Kidney epithelial cell (primary cell): ENCODE measurements at places on chromosomes 3 and 15. TPM values are rescaled to one million over a fixed set of nuclear protein-coding genes. Genes with fewer than 3 reads are reported as not detected.

- no peak for DNase-seq
Observed at GRCh38 chr15:81115054-81115939, 18.8 kb upstream of the CFAP161 start.

Gene ARPP21
- 0.14 and 0.71 TPM in 2 replicates for total RNA-seq

DNA sequence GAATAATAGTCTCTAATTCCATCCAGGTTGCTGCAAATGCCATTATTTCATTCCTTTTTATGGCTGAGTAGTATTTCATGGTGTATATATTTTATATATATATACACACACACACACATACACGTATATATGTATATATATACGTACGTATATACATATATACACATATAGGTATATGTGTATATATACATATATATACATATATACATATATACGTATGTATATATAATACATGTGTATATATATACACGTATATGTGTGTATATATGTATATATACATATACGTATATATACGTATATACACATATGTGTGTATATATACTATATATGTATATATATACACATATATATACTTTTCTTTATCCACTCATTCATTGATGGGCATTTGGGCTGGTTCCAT, 13.7 kb upstream of the STRIT1 start:
- DNase-seq: no peak

Gene ZBED2
- 1.0 TPM in 1 of 2 replicates, not detected in the other for total RNA-seq

DNA sequence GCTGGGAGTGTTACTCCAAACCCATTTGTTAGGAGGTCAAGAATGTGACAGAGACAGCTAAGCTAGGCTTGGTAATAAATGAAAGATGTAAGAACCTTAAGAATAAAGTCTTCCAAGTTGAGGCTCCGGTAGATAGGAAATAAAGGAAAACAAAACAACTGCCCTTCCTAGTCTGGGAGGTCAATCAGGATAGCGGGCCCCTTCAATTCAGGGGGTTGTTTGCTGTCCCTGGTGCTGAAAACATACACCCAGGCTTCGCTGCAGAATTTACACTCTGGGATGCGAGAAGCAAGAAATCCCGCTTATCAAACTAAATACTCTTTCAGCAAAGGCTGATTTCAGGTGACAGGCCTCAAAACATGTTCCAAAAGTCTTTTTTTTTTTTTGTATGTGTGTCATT, 393.4 kb downstream of the NTRK3 start:
- DNase-seq: no peak

- no peak for DNase-seq
Observed at GRCh38 chr15:85354948-85355347, 25.5 kb upstream of the AKAP13 start.

Gene PIF1
- total RNA-seq: 1.9 and 2.3 TPM in 2 replicates

DNA sequence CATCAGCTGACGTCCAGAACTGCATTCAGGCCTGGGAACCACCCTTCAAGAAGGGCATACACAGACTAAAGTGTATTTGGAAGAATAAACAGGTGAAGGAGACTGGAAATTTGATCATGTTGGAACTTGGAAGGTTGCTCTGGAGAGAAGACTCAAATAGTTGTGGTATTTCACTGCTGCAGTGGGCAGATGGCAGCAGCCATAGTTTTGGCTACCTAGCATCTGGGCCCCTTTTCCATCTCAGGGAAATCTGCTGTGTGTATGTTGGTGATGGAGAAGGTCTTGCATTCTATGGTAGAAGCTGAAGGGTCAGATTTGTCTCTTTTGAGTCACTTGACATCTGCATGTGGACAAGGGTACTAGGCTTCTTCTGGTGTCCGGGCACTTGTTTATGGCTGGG, 114.4 kb upstream of the FGF7 start:
- no peak for DNase-seq

DNA sequence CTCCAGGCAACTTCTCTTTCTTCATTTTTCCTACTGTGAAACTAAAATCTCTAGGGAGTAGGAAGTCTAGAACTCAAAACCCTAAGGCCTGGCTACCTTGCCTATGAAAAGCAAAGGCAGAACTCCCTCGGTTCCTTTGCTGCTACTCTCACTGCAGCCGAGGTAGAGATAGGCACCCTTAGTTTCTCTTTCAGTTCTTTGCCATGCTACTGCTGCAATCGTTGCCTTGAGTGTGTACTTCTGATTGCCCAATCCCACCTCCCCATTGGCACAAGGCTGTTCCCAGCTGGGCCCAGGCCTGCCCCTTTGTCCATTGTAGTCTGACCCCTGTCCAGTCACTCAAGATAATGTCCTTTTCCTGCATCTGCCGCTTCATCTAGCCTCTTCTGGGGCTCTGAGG, 92.3 kb upstream of the MRPS22 start:
- no peak for DNase-seq

DNA sequence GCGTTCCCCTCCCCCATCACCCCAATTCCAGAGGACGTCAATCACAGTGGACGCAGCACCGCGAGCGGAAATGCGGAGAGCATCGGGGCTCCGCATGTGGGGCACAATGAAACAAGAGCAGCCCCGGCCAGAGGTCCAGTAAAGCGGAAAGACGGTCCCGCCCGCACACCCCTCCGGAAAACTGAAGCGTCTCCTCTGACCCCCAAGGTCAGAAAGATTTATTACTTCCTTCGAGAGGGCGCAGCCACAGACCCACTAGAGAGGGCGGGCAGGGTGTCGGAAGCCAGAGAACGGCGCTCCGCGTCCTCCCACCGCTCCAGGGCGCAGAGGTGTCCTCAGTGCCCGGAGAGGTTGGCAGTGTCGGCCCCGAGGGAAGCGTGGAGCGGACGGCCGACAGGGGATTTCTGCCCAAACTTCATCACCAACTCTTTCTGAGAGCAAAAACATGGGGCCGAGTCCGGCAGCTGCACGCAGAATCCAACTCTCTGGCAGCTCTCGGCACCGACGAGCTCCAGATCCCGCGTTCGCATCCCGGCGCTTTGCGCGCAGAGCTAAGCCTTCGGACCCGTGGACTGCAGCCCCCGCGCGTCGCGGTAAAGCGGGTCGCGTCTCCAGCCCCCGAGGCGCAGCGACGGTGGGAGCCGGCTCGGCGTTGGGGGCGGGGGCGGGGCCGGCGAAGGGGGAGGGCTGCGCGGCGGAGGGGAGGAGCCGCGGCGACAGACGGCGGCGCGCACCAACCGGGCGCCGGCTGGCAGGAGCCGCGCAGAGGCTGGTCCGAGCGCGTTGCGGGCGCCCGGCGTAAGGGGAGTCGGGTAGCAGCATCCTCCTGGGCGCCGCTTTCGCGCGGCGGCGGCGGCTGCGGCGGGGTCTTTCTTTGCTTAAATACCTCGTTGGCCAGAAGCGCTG, at the start of gene CHST2:
Gene CHST2, plus strand, starts transcription at position 763 of the 906 bp plus-strand sequence. CDS start 1,046 bp downstream, outside the sequence.
- no peak for DNase-seq

- DNase-seq: no peak
Observed at GRCh38 chr3:104951426-104951825, 415.3 kb upstream of the ALCAM start.
